Uterus (tissue), 4 donors: ENCODE measurements at places on chromosomes 12 and 14. TPM values are rescaled to one million over a fixed set of nuclear protein-coding genes. Genes with fewer than 3 reads are reported as not detected.

DNA sequence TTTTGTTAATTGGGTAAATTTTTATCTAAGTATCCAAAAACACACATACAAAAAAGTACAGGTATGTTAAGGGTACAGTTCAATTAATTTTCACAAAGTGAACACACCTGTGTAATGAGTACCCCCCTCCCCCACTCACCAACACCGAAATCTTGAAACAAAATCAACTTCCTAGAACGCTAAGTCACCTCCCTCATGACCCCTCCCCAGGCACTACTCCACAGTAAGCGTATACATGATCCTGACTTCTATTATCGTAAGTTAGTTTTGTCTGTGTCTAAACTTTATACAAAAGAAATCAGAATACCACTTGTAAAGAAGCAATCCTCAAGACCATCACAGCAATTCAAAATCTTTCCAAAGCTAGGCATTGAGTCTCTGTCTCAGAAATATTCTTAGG is 100.5 kb downstream of the MED13L start:
- H3K36me3 ChIP-seq = no peaks in the 10 kb centered on the region
- H3K4me3 ChIP-seq = no peak overlapping the region
- no peak overlapping the region for H3K27ac ChIP-seq
- H3K4me1 ChIP-seq = no peaks in the 10 kb centered on the region

DNA sequence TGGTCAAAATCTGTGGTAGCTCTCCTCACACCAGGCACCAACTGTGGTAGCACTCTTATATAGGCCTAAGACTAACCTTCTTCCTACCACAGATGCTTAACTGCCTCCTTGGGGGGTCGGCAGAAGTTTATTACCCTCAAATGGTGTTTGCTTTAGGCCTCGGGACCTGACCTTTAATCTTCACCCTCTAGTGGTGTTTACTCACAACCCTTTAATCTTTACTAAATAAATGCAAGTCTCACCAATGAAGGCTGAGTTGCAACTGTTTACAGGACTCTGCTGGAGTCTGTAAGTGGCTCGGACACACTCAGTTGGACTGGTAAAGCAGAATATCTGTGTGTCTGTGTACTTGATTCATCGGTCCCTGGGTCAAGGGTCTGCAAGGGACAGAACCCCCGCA is 29.4 kb downstream of the CCER1 start:
- H3K4me1 ChIP-seq = no peaks in the 10 kb centered on the region
- no peaks in the 10 kb centered on the region for H3K36me3 ChIP-seq
- DNase-seq = no peak
- no peak overlapping the region for H3K27ac ChIP-seq

DNA sequence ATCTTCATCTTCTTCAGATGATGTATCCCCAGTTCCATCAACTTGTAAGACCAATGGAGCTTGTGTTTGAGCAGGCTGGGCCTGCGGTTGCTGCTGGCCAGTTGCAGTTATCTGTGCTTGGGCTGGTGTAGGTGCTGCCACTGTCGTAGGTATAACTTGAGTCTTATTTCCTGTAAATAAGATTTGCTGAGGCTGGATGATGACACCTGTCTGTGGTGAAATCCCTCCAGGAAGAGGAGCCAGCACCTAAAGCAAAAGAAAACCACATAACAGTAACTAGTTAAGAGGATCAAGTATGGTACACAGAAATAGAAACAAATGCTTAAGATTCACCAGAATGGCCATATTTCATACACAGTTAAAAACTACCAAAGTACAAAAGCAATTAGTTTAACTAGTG is 28.2 kb downstream of the GTF2A1 start:
- H3K27ac ChIP-seq = no peak overlapping the region
- H3K4me1 ChIP-seq = no peaks in the 10 kb centered on the region
- no peaks in the 10 kb centered on the region for H3K36me3 ChIP-seq

DNA sequence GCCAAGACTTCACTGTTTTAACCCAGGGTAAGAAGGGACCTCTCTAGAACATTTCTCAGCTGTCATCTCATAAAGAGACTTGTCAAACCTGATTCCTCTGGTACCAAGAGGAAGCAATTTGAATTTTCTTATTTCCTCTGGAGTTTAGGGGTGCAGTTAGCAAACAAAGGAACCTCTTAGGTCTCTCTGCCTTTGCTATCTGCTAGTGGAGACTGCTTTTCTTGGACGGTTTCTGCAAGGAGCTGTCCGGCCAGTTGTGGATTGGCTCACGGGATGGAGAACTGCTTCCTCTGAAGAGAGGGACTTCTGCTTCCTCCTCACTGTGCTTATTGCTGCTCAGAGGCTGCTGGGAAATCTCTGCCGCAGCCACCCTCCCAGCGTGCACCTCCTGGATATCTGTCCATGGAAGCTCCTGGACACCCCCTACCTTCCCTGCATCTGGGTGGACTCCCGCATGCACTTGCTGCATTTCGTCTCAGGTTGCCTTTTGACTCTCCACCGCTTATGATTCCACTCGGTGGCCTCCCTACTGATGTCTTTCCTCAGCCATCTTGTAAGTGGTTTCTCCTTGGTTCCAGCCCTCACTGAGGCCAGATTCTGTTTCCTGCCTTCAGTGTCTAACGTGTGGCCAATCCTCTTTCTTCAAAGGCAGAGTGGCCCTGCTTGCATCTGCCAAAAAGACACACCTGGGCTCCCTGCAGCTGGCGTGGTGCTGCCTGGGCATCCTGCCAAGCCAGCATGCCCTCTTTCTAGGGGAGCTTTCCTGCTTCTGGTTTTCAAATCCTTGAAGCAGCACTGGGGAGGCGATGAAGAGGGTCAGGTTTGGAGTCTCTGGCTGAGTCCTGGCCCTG is 187.3 kb downstream of the CHST11 start:
- H3K27me3 ChIP-seq = no peaks in the 10 kb centered on the region
- no peak overlapping the region for H3K4me3 ChIP-seq
- no peak overlapping the region for H3K27ac ChIP-seq
- no peaks in the 10 kb centered on the region for H3K4me1 ChIP-seq
- H3K36me3 ChIP-seq = no peaks in the 10 kb centered on the region

The IFNG-AS1 gene
- total RNA-seq = not detected

The FAM181A gene
- 0.48 TPM for total RNA-seq

The FBLN5 gene
- 48.0 TPM for total RNA-seq
